ENCODE measurements at places on chromosomes 1 and 21. TPM values are rescaled to one million over a fixed set of nuclear protein-coding genes. Genes with fewer than 3 reads are reported as not detected.

DNA sequence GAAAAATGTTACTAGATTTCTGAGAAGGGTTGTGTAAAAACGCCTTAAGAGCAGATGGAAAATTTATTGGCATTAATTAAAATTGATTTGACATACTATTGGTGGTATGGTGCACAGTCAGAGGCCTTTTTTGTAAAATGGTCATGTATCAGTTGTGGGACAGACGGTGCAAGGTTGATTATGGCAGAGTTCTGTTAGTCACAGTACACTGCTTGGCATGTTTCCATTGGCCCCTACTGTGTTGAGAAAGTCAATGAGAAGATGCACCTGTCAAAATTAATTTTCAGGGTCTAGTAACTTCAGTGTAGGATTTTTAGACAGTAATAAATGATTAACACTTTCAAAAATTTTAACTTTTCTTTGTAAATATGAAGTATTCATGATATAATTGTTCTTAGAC lies 4.4 kb downstream of the B3GALT2 start:
- peaks cover 18% of the 10 kb centered on the region for H3K4me1 ChIP-seq
- no peaks in the 10 kb centered on the region for H3K27me3 ChIP-seq
- H3K4me3 ChIP-seq = no peak overlapping the region
- no peak for DNase-seq
- no peak overlapping the region for H3K27ac ChIP-seq
- no peaks in the 10 kb centered on the region for H3K36me3 ChIP-seq

- H3K4me3 ChIP-seq = no peak overlapping the region
- no peak for DNase-seq
- H3K36me3 ChIP-seq = no peaks in the 10 kb centered on the region
- H3K4me1 ChIP-seq = peaks cover 8% of the 10 kb centered on the region
- H3K27me3 ChIP-seq = peaks cover 3% of the 10 kb centered on the region
These were observed 18.2 kb upstream of the LHX4 start for GRCh38 chr1:180211860-180212229.

Gene DYNLT5
- total RNA-seq = 1.6 TPM

GRCh38 chr1:170520601-170521000 lies 11.4 kb upstream of the GORAB start:
- H3K27ac ChIP-seq = no peak overlapping the region
- H3K4me1 ChIP-seq = 0 out of 2 replicates have a peak, but pooled peaks cover 6% of the 10 kb centered on the region
- no peaks in the 10 kb centered on the region for H3K36me3 ChIP-seq
- no peak for DNase-seq
- H3K4me3 ChIP-seq = no peak overlapping the region

DNA sequence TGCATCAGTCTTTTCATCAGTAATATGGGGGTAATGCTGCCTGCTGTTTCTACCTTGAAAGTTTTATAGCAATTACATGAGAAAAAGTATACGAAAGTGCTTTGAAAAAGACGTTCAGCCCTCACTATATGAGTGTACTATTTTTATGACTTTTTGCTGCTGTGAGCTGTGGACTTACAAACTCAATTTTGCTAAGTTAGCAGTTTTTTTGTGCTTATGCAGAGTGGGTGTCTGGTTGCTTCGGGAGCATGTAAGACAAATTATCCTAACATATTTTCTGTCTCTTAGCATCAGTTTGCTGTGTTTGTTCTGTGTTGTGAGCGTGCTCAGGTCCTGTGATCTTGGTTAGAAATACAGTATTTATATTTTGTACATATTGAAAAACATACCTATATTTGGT lies 109.7 kb downstream of the CACNA1E start:
- no peak overlapping the region for H3K27ac ChIP-seq
- no peaks in the 10 kb centered on the region for H3K27me3 ChIP-seq
- H3K4me1 ChIP-seq = peaks cover 14% of the 10 kb centered on the region
- no peak for DNase-seq

DNA sequence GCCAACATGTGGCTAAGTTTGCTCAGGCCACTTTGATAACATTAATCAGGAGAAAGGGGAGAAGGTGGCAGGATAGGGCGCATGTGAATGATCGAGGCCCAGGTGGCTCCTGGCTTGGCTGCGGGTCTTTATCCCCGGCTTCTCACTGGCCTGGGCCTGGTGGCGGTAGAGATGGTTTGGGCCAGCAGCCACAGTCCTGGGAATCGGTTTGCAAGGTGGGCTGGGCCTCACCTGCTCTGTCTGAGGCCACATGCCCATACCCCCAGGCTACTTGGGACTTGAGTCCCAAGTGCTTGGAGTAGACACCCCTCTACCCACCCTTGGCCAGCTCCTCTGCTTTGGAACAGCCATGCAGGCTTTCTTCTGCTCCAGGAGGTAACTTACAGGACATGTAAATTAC lies 49.7 kb upstream of the DISP3 start:
- H3K27me3 ChIP-seq = no peaks in the 10 kb centered on the region
- no peak for DNase-seq
- no peak overlapping the region for H3K4me3 ChIP-seq

DNA sequence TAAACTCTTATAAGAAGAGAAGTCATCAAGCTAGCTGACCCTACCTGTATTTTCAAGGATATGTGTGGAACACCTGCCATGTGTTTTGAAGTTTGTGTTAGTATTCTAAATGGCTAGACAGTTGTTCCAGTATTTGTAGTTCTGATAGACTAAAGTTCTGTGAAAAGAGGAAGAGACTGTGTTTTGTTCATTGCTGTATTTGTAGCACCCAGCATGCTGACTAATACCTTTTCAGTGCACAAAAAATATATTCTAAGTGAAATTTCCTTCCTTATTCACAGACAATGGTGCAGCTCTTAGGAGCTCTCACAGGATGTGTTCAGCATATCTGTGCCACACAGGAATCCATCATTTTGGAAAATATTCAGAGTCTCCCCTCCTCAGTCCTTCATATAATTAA lies 8.2 kb upstream of the METTL18 start:
- H3K27me3 ChIP-seq = no peaks in the 10 kb centered on the region
- H3K36me3 ChIP-seq = peaks cover 25% of the 10 kb centered on the region
- DNase-seq = no peak
- H3K4me1 ChIP-seq = no peaks in the 10 kb centered on the region

DNA sequence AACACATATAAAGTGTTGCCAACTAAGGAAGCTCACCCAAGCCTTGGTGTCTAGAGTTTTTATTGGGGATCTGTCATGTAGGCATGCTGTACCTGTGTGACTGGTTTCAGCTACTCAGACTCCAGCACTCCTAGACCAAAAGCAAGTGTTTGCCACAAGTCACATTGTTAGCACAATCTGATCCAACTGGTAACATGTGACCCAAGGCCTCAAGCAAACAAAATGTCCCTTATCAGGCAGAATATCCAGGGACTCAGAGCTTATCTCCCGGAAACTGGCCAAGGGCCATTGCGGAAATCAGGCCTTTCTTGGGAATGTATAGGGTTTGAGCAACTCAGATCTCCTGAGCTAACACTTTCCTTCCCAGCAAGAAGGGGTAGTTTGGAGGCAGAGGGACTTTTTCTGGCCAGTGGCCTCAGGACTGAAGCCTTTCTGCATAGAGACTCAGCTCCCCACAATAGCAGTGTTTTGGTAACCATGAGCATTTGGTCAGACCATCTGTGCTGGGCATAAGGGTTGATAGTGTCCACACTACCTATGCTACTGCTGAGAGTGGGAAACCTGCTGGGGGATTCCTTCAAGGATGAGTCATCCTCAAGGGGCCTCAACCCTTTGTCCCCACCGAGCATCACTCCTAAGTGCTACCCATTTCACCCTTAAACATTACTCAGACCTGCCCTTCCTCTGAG lies 29.6 kb downstream of the NHLH2 start:
- H3K27ac ChIP-seq = no peak overlapping the region
- H3K4me3 ChIP-seq = no peak overlapping the region
- peaks cover 3% of the 10 kb centered on the region for H3K27me3 ChIP-seq
- H3K4me1 ChIP-seq = peaks cover 14% of the 10 kb centered on the region
- no peak for DNase-seq
- peaks cover 6% of the 10 kb centered on the region for H3K36me3 ChIP-seq

DNA sequence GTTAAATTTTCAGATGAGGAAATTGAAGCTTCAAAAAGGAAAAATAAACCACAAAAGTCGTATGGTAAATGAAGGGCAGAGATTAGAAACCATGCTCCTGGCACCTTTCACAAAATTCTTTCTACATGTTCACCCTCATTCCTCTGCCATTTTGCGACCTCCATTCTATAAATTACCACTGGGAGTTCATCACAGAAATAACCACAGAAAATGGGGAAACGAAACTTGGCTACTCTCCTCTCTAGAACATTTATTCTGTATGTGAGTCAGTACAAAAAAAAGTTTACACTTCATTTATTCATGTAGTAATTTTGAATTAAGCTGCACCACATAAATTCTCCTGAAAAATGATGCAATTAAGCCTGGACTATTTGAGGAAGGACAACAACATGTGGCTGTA lies 320.9 kb upstream of the C1orf87 start:
- no peak for DNase-seq
- no peaks in the 10 kb centered on the region for H3K36me3 ChIP-seq
- H3K4me3 ChIP-seq = no peak overlapping the region
- no peaks in the 10 kb centered on the region for H3K27me3 ChIP-seq

- peaks cover 45% of the 10 kb centered on the region for H3K4me1 ChIP-seq
- H3K4me3 ChIP-seq = no peak overlapping the region
- no peaks in the 10 kb centered on the region for H3K36me3 ChIP-seq
- H3K27ac ChIP-seq = no peak overlapping the region
These were observed 200.0 kb downstream of the TOMM20 start for GRCh38 chr1:234928642-234929041.

DNA sequence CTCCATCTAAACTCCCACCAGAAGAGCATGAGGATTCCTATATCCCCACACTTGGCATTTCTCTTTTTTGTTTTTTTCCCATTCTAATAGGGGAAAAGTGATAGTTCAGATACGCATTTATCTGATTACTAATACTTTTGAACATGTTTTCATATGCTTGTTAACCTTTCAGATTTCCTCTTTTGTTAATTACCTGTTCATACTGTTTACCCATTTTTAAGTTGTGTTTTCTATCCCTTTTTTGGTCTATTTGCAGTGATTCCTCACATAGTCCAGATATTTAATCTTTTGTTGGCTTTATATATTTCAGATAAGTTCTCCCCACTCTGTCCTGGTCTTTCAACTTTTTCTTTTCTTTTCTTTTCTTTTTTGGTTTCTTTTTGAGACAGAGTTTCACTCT lies 13.6 kb upstream of the PIGK start:
- H3K27me3 ChIP-seq = no peaks in the 10 kb centered on the region
- 0 out of 2 replicates have a peak, but pooled peaks cover 2% of the 10 kb centered on the region for H3K4me1 ChIP-seq
- H3K27ac ChIP-seq = no peak overlapping the region

DNA sequence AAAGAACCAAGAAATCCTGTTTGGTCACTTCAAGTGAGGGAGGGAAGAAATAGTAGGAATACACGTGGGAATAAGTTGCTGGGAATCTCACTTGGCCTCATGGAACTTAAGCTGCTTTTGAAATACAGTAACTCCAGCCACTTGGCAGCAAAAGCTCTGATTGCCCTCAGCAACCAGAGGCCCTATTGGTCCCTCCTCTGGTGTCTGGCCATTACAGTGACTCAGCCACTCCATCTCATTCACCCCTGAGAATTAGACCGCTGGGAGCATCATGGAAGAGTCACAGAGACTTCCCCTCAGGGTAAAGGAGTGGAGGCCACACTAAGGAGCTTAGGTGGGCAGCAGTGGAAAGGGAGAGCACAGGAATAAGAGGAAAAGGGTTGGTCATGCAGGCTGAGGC lies 99.6 kb downstream of the ELAVL4 start:
- H3K4me3 ChIP-seq = no peak overlapping the region
- H3K27ac ChIP-seq = no peak overlapping the region
- no peaks in the 10 kb centered on the region for H3K4me1 ChIP-seq
- H3K27me3 ChIP-seq = no peaks in the 10 kb centered on the region

Gene KLHDC9
- 5.8 TPM for total RNA-seq

GRCh38 chr1:109084563-109085517 lies 5.7 kb upstream of the TMEM167B start:
- peaks cover 34% of the 10 kb centered on the region for H3K4me1 ChIP-seq
- H3K27ac ChIP-seq = peak overlapping the region; percentile 17
- H3K27me3 ChIP-seq = no peaks in the 10 kb centered on the region
- H3K36me3 ChIP-seq = no peaks in the 10 kb centered on the region
- no peak for DNase-seq

GRCh38 chr1:25131794-25132193 lies 100.5 kb downstream of the SYF2 start:
- no peak overlapping the region for H3K27ac ChIP-seq
- DNase-seq = no peak
- H3K4me3 ChIP-seq = no peak overlapping the region
- H3K4me1 ChIP-seq = peaks cover 3% of the 10 kb centered on the region

Gene SFN
- total RNA-seq = 14.3 TPM

DNA sequence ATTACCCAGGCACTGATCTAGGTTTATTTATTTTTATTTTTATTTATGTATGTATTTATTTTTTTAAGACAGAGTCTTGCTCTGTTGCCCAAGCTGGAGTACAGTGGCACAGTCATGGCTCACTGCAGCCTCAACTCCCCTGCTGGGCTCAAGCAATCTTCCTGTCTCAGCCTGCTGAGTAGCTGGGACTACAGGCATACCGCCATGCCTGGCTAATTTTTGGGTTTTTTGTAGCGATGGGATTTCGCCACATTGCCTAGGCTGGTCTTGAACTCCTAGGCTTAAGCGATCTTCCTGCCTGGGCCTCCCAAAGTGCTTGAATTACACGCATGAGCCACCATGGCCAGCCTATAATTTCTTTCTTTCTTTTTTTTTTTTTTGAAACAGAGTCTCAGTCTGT lies 9.4 kb downstream of the PHACTR4 start:
- H3K4me3 ChIP-seq = no peak overlapping the region
- H3K27me3 ChIP-seq = no peaks in the 10 kb centered on the region
- H3K4me1 ChIP-seq = peaks cover 18% of the 10 kb centered on the region
- no peak overlapping the region for H3K27ac ChIP-seq
